ENCODE measurements at places on chromosomes 3 and 15.

GRCh38 chr15:52146776-52147175, 34.2 kb upstream of the BCL2L10 start:
- DNase-seq, result no peak

- DNase-seq, result no peak
These were observed 29.3 kb downstream of the LIMD1 start for GRCh38 chr3:45623846-45624245.

- no peak for DNase-seq
These were observed 8.5 kb downstream of the CGNL1 start for GRCh38 chr15:57384816-57385215.

DNA sequence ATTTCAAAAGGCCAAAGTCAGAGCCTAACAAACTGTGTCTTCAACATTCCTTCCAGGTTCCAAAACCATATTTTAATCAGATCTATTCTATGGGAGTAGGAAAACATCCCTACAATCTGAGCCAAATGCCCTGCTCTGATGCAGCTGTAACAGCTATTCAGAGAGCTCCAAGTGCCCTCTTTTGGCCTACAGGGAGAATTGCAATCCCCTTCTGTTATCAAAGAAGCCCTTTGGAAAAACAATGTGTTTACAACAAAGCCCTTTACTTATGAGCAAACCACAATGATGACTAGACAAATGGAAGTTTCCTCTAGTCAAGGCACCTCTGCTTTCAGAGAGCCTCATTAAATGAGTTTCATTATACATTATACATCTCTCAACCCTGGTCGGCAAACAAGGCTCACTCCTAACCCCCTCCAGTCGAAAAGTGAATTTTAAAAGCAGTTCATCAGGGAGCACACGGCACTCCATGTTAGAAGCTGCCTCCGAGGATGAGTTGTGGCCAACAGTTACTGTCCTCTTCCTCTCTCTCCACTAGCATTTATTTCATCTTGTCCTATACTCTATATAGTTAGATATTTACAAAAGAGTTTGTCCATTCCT, 42.6 kb upstream of the TMCO5A start:
- DNase-seq, result no peak

- DNase-seq, result no peak
These were observed at the start of gene TRAK1 for GRCh38 chr3:42090973-42091731. TSS of gene TRAK1 (plus strand) at chr3:42091357. CDS start at chr3:42091470, 113 bp downstream.
